ENCODE measurements at places on chromosomes 3 and 15.

- DNase-seq, result no peak
These were observed 844 bp downstream of the NR2F2 start for GRCh38 chr15:96331144-96331944.

- DNase-seq, result no peak
These were observed 241.7 kb downstream of the ATP8B4 start for GRCh38 chr15:49877117-49877872.

- DNase-seq, result no peak
These were observed 328.8 kb downstream of the ARPP21 start for GRCh38 chr3:35968043-35968622.

- DNase-seq, result no peak
These were observed 51.4 kb downstream of the FGD5 start for GRCh38 chr3:14869917-14870782.

DNA sequence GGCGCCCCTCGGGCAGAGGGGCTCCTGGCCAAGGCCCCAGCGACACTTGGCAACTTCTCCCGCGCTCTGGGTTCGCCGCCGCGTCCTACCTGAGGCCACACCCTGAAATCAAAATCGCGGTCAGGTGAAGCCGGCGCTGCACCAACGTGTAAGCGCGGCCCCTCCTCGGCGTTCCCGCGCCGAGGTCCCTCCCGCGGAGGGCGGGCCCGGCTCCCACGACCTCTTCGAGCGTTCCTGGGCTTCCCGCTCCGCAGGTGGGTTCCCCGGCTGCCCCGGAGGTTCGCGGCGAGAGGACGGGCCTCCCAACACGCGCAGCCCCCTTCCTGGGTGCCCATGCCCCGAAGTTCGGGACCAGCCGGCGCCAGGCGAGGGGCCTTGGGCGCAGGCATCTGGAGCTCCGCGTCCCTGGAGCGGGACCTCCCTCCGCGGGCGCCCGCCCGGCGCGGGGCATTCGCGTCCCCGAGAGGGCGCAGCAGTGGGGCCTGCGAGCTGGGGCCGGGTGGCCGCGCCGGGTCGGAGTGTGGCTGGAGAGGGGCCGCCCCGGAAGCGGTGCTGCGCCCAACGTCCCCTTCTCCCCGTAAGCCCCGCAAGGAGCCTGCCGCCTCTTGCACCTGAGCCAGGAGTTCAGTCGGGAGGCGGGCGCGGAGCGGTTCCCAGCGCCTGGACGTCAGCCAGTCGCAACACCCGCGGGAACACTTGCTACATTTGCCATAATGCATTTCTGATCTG lies 13.7 kb downstream of the PAK6 start:
- no peak for DNase-seq

GRCh38 chr3:5707794-5708193 lies 520.3 kb downstream of the EDEM1 start:
- DNase-seq, result no peak

- DNase-seq, result no peak
These were observed 670.6 kb downstream of the PLOD2 start for GRCh38 chr3:145490088-145491048.

DNA sequence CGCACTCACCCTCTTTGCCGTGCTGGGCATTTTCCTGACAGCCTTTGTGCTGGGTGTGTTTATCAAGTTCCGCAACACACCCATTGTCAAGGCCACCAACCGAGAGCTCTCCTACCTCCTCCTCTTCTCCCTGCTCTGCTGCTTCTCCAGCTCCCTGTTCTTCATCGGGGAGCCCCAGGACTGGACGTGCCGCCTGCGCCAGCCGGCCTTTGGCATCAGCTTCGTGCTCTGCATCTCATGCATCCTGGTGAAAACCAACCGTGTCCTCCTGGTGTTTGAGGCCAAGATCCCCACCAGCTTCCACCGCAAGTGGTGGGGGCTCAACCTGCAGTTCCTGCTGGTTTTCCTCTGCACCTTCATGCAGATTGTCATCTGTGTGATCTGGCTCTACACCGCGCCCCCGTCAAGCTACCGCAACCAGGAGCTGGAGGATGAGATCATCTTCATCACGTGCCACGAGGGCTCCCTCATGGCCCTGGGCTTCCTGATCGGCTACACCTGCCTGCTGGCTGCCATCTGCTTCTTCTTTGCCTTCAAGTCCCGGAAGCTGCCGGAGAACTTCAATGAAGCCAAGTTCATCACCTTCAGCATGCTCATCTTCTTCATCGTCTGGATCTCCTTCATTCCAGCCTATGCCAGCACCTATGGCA lies 41.1 kb upstream of the CSTA start:
- no peak for DNase-seq

DNA sequence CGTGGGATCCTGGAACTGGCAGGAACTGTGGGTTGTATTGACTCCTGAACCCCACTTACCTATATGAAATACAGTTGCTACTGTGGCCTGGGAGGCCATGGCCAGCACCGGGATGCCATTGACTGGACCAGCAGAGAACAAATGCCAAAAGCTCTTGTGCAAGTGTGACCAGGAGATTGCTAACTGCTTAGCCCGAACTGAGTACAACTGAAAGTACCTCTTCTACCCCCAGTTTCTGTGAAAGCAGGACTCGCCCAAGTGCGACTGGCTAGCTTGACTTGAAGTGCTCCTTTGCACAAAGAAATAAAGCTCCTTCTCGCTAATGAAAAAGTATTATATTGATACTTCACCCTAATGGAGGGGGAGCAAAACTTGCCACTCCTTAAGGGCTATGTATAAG lies 101.3 kb upstream of the ATP11B start:
- no peak for DNase-seq

GRCh38 chr3:194871143-194871863 lies 185.6 kb downstream of the FAM43A start:
- peak; percentile 48 for DNase-seq

DNA sequence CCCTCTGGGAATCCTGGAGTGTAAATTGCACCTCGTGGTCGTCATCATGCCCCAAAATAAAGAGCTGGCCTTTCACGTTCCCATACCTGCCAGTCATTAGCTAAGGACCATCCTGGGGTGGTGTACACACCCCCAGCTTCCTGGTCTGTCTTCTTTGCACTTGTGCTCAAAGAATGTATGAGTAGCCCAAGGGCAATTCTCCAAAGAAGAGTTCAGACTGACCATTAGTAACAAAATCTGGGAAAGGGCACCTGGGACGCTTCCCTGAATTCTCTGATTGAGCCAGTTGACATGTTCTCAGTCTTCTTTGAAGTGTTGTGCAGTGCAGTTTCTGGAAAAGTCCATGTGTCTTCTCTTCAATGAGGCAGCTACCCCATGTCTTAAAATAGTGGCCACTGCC lies 34.8 kb downstream of the FAM3D start:
- no peak for DNase-seq

DNA sequence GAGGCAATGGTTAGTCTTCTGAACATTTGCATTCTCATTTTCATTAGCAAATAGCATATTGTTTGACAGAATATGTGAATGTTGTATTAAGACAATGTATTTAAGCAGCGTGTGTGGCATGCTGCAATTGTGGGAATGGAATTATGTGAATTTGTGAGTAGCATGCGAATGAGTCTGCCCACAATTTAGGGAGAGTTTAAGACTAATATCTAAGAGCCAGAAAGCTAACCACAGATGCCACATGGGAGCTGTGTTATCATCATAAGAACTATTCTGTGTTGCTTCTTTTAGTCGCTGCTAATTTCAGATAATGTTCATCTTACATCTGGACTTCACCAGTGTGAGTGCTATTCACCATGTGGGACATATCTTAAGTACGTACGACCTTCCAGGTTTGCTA lies 494.5 kb downstream of the RBMS3 start:
- no peak for DNase-seq

DNA sequence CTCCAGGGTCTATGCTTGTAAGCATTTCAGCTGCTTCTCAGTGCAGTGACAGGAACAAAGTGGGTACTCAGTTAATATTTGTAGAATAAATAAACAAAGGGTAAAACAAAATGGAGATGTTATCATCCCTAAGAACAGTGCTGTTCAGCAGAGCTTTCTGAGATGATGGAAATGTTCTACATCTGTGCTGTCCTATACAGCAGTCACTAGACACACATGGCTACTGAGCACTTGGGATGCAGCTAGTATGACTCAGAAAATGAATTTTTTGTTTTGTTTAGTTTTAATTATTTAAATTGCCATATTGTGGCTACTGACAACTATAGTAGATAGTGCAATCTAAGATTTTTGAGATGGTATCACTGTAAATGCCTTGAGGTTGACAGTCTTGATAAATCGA lies 283.8 kb upstream of the ADAMTS9 start:
- DNase-seq, result no peak

GRCh38 chr3:14335774-14336748 lies 66.3 kb upstream of the SLC6A6 start:
- DNase-seq, result peak; percentile 27

- no peak for DNase-seq
These were observed 18.9 kb upstream of the RPL29 start for GRCh38 chr3:52014613-52015012.

GRCh38 chr3:42582474-42583070 lies 805 bp upstream of the SEC22C start:
- DNase-seq, result peak; percentile 9

- DNase-seq, result no peak
These were observed 169.5 kb downstream of the ATP10A start for GRCh38 chr15:25693321-25694238.

DNA sequence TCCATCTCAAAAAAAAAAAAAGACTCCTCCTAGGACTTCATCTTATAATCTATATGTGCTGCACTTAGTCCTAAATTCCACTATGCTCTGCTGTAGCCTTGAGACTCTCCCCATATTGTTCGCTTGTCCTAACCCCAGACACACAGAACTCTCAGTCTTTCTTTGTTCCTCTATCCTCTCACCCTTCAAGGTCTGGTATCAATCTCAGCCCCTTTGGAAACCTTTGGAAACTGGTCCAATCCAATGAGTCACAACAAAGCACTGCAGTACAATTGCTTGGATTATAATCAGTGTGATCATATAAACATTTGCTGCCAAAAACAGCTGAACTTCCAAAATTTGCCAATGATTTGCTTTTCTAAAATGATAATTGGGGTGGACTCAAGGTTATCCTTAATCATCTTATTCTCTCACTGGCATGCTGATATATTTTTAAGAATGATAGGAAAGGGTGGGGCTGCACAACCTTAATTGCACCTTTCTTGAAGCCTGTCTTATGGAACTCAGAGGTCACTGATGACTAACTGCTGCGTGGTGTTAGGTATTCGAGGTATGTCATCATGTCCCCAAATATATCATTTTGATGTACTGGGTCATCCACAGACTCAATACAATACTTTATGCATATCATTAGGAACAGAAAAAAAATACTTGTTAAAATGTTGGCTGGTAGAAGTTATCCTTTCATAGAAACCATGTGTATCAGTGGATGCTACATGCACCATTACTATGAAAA lies 756.7 kb downstream of the NR2F2 start:
- DNase-seq, result no peak

DNA sequence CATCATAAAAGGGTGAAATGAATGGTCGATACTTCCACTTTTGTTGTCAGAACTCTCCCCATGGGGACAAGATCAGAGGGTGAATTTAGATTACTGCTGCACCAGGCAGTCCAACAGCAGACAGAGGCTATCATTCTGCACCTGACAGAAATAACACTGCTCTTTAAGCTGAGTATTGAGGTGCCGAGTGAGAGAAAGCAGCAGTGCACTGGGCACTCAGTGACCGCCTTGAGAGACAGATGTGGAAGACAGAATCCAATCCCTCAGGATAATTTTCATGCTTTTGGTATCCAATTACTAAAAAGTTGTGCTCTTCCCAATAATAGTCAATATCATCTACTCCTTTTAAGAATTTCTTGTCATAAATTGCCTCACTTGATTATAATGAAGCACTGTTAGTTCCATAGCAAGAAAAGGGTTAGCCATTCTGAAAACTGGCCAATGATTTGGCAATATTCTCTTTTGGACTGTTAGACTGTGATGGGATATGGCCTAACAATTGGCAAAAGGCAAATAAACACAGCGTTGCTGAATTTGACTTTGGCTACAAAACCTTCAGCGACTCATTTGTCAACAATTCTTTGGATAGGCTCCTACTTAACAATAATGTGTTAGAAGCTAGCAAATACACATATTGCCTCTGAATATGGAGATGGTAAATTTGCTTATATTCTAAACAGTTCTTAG lies 5.5 kb downstream of the FGF7 start:
- no peak for DNase-seq

- DNase-seq, result no peak
These were observed 11.4 kb upstream of the ATP2B2 start for GRCh38 chr3:10516544-10517452.

DNA sequence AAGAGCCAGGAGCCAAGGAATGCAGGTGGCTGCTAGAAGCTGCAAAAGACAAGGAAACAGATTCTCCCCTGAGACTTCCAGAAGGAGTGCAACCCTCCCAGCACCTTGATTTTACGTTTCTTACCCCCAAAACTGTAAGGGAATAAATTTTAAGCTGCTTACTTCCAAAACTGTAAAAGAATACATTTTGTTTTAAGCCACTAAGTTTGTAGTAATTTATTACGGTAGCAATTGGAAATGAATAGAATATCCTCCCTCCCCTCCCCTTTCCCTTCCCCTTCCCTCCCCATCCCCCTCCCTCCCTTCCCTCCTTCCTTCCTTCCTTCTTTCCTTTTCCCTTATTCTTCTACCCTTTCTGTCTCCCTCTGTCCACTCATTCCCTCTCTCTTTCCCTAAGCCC lies 203.7 kb upstream of the CFAP20DC start:
- DNase-seq, result no peak

GRCh38 chr3:126340596-126340942 lies 16.6 kb downstream of the KLF15 start:
- DNase-seq, result no peak

GRCh38 chr3:72347819-72348319 lies 500.4 kb downstream of the SHQ1 start:
- peak; percentile 95 for DNase-seq

GRCh38 chr15:69951256-69951897 lies 146.3 kb downstream of the TLE3 start:
- no peak for DNase-seq

- no peak for DNase-seq
These were observed 17.4 kb upstream of the RTP2 start for GRCh38 chr3:187719628-187720336.

- DNase-seq, result no peak
These were observed 156.6 kb upstream of the NUDT16 start for GRCh38 chr3:131224886-131225550.

DNA sequence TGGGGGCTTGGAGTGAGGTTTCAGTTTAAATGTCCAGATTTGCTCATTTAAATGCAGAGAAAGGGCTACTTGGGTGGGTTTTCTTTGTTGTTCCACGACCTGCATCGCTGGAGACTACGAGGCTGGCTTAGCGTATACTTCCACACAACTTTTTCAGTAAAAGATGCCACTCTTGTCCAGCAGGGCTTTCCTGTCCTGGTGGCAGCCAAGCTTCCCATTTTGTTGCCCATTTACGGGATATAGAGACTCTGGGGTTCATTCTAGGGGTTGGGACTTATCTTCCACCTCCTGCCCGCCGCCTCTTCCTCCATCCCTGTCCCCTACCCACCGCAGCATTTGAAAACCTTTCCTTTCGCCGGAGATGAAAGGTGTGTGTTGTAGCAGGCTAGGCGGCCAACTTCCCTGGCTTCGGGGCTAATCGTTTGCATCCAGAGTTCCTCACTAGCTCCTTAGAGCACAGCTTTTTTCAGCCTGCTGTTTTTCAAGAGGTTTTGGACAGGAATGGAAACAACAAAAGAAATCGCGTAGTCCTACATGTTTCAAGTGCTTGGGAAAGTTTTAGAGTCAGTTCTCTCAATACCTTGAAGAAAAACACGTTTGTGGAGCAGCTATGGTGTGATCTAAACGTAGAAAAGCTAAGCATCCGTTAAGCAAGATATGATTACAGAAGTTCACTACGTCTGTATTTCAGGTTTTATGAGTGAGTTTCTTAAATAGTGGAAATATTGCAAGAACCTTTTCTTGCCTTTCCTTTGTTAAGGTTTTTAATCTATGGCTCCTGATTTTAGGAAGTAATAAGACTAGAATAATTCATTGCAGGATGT lies 843 bp downstream of the CHRNA5 start:
- DNase-seq, result no peak

All from MV-4-11 (cell line).